ENCODE measurements at places on chromosomes 7 and 10.

- DNase-seq: no peak
Measured at GRCh38 chr10:70931168-70931815, 42.9 kb upstream of the PCBD1 start.

GRCh38 chr10:33377658-33378025 is 43.2 kb upstream of the NRP1 start:
- DNase-seq: no peak

GRCh38 chr10:102384053-102384452 is 11.5 kb upstream of the NFKB2 start:
- DNase-seq: no peak

DNA sequence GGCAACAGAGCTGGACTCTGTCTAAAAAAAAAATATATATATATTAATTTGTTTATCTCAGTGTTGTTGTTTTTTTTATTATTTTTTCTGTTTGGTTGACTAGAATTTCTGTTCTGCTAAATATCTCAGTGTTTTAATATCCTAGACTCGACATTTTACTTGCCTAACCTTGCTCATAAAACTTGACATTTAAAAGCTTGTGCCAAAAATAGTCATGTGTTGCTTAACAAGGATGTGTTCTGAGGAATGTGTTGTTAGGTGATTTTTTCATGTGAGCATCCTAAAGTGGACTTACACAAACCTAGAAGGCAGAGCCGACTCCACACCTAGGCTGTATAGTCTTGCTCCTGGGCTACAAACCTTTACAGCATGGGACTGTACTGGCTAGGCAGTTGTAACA is 23.1 kb downstream of the NRBF2 start:
- DNase-seq: no peak

- DNase-seq: peak; percentile 10
Measured at GRCh38 chr10:72370201-72370722, 15.5 kb upstream of the DNAJB12 start.

GRCh38 chr10:14578060-14578952 is 196.4 kb downstream of the FAM107B start:
- no peak for DNase-seq

Measured in stimulated activated CD8-positive, alpha-beta memory T cell treated with anti-CD3 and anti-CD28 coated beads, Interleukin-7, amount 100 ng/mL, for 48 hours (primary cell).